ENCODE measurements at places on chromosomes 7 and 10.

DNA sequence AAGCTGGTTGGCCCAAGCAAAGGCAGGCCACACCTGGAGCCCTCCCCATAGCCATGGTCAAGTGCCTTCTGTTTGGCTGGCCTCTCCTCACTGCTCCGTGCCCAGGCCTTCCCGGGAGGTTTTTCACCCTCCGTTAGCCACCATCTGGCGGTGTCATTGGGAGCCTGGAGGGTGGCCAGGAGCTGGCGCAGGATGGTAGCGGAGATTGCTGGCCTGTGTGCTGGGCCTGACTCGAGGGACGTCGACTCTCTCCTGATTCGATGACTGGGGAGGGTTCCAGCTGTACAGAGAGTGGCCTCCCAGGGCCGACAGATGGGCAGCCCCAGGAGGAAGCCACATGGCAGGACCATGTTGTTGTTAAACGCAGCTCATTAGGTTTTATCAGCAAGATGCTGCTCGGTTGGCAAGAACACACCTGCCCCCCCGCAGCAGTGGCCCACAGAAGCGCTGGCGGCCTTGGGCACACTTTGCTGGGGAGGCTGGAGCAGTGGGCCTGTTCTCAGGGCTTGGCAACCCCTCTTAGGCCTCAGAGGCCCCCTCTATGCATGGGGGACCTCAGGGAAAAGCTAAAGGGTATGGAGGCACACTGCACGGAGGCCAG is 64.0 kb upstream of the CACUL1 start:
- DNase-seq: no peak

DNA sequence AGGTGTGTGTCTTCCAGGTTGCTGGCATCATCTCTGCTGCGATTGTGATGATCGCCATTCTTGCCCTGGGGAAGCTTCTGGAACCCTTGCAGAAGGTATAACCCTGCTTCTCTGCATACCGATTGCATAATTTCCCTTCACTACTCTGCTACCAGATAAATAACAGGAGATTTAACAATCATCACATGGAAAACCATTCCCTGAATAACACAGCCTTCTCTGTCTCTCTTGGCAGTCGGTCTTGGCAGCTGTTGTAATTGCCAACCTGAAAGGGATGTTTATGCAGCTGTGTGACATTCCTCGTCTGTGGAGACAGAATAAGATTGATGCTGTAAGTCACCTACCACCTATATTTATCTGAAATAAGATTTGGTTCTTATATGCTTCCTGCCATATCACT is 33.8 kb downstream of the SLC26A4 start:
- peak; percentile 54 for DNase-seq

DNA sequence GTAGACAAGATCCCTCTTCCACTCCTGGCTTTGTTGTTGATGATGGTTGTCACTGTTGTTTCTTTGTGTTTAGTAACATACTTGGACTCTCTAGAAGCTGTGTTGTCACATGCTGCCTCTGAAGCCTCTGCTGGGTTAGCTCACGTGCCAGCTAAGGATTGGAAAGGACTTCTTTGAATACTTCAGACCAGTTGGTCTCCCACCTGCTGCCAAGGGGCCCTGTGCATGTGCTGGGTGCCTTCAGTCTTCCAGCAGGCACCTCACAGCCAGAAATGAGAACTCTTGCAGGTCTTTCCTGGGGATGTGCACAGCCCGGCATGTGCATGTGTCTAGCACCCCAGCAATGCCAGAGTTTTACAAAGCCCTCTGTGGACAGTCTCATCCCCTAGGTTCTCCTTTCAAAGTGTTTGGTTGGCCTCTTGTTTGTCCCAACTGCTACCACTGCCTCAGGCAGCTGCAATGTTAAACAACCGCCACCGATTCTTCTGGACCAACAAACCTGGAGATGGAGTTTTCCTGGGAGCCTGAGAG is 21.7 kb upstream of the NCAPG2 start:
- DNase-seq: no peak

DNA sequence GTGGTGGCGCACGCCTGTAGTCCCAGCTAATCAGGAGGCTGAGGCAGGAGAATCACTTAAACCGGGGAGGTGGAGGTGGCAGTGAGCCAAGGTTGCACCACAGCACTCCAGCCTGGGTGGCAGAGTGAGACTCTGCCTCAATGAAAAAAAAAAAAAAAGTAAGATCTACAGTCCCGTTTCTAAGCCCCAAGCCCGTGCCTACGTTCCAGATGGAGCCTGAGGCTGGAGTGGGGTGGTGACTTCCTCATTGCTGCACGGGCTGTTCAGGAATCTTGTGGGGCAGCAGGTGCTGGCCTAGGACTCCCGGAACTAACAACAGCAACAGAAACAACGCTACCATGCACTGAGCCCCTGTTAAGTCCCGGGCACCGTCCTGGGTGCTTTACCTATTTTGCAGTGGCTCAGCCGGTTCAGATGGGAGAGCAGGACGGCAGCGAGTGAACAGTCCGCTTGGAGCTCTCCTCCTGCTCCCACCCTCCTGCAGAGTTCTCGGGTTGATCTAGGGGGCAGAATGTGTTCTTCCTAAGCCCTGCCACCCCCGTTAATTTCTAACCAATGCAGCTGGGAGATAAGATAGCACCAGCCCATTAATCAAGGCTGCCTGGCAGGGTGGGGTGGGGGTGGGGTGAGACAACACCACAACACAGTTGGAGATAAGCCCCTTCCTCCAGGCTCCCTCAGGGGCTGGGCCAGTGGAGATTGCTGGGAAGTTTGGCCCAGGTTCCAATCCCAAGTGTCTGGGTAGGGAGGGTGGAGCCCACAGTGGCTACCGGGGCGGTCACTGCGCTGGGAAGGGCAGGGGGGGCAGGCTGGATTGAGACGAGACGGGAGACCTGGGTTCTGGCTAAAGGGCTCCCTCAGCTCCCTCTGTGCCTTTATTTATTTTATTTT is 17.0 kb upstream of the SFRP5 start:
- no peak for DNase-seq

DNA sequence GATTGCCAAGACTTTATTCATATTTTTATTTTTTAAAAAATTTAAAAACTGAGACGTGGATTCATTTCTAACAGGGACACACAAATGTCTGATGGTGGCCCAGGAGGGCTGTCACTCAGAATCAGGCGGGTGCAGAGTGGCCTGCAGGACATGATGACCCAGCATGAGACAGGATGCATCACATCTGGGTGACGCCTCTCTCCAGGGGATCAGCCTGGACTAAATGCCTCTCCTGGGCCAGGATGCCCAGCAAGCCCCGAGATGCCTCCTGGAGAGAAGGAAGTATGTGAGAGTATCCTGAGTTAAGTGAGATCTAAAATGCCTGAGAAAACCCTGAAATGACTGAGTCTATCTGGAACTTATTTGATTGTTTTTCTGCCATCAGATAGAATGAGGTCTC is 16.9 kb upstream of the MTURN start:
- no peak for DNase-seq

DNA sequence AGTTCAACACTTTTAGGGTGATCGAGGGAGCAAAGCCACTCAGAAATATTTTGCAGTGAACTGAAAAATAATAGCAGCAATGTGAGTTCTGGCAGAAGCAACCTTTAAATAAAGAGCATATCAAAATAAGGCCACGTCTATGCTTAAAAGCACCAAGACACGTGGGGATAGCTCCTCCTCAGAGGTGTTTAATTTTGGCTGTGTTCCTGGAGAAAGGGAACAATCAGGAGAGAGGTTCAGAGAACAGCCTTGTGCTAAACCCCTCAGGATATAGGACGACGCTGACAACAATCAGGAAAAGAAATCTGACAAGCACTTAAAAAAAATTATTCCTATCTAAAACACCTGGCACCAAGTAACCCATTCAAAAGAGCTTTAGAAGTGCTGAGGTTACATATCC is 471.9 kb upstream of the CELF2 start:
- DNase-seq: no peak

DNA sequence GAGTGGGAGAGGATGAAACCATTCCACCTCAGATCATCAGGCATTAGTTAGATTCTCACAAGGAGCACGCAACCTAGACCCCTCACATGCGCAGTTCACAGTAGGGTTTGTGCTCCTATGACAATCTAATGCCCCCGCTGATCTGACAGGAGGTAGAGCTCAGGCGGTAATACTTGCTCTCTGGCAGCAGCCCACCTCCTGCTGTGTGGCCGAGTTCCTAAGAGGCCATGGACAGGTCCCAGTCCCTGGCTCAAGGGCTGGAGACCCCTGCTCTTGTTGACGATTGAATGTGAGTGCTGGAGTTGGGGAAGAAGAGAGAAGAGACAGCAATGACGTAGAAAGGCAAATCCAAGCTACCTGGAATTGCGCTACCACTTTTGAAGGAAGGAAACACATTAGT is 267.2 kb downstream of the TFEC start:
- DNase-seq: no peak

GRCh38 chr7:12111422-12112405 is 99.4 kb upstream of the TMEM106B start:
- DNase-seq: peak; percentile 59

- DNase-seq: no peak
Observed at GRCh38 chr7:127380479-127380878, 12.0 kb downstream of the ZNF800 start.

DNA sequence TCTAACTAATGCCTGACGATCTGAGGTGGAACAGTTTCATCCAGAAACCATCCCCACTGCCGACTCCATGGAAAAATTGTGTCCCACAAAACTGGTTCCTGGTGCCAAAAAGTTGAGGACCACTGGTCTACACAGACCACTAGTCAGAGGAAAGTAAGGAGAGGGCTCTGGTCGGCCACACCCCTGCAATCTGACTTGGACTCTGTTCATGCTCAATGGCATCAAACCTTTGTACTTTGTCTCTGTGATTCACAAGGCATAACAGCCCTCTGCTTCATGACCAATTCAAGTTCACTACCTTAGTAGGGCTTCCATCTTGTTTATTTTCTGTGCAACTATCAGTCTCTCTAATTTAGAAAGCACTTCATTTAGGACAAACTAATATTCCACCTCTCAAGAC is 1.8 kb downstream of the TUBAL3 start:
- DNase-seq: no peak

DNA sequence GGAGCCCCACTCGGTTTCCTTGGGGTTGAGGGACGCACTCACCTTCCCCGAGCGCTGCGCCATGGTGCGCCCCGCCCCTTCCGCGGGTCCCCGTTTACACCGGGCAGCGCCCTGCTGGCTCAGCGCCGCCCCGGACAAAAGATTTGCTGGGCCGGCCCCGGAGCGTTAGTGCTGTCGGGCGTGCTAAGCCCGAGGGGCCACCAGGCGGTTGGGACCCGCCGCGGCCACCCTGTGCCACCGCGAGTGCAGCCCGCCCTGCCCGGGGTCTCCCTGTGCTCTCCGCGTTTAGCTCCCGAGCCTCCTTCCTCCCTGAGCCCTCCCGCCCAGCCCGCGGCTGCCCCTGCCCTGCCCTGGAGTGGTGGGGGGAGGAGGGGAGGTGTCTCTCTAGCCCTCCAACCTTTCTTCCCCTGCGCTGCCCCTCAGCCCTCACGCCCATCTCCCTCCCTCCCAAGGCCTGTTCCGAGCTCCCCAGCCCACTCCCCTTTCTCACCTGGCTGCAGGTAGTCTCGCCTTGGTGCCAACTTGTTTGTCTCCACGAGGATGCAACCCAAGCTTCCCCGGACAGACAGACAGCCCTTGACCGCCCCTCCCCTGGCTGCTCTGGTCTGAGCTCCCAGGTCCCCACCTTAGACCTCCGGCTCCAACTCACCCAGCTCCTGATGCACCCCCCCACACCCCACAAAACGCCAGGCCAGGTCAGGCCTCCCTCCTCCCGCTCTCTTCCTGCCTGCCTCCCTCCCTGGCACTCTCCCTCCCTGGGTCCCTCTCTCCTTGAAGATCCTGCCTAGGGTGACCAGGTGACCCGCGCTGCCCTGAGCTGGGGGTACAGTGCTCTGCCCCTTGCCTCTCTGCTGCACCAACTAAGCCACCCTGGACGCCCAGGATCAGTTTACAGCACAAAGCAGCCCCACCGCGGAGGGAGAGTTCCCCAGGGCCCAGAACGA is at the start of gene CRYGN:
TSS of gene CRYGN (minus strand) at position 287 of the 944 bp plus-strand sequence. CDS start at position 63, 224 bp downstream.
- DNase-seq: no peak

GRCh38 chr10:58302254-58302653 is 32.6 kb upstream of the UBE2D1 start:
- no peak for DNase-seq

GRCh38 chr10:132196178-132197113 is 9.7 kb downstream of the DPYSL4 start:
- no peak for DNase-seq

- DNase-seq: peak; percentile 24
Observed at GRCh38 chr10:20768843-20769242, 128.3 kb downstream of the NEBL start.

DNA sequence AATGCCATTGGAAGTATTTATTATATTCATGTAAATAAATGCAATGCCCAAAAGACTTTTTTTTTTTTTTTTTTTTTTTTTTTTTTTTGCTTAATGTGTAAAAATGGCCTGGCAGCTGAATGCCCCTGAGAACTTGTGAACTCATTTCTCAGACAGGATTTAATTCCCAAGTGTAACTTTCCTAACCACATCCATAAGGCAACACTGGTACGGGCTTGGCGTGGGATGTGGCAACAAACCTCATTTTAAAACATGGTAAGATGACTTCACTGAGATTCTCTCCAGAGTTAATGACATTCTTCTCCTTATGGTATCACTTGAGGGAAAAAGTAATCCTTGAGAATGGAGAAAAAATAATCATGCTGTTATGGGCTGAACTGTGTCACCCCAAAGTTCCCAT is 150.4 kb downstream of the DGKI start:
- DNase-seq: peak; percentile 15

DNA sequence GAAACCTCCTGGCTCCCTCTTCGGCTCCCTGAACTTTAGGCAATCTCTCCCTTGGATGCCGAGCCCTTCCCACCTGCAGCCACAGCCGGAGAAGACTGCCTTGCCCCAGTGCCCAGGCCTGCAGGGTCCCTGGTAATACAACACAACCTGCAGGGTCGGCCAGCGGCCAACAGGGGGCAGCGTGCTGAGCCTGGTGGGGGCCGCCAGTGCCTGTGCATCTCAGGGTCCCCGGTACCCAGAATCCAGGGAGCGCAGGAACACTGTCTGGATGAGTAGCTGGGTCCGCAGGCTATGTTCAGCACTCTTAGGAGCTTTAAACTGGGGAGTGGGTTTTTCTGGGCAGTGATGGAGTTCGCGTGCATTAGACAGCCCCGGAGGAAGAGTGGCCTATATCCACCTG is 17.5 kb upstream of the C10orf71 start:
- no peak for DNase-seq

DNA sequence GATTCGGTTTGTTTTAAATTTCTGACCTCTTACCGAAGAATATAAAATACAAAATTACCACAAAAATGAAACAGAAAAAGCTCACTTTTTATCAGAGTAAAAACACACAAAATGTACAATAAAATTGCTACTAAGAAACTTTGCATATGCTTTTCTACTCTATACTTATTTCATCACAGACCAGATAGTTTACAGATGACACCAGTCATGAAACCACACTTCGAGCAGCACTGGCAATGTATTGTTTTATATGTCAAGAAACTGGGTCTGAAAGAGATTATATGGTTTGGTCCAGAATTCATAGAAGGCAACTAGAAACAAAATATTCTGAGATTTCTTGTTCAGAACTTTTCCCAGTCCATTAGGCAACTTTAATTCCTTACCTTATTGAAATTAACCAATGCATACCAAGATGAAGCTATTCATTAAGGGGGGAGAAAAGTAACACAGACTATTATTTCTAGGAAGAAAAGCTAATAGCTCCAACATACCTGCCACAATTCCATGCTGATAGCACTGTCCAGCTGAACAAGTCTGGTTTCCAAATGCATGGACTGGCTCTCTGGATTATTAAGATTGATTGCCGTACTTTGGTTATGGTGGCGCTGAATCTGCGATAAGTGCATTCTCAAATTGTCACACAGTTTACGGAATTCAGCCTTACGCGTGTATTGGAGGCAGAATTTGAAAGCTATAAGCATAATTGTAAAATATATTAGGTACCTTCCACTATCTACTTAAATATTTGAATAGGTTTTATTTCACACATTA is 10.0 kb downstream of the EIF3A start:
- no peak for DNase-seq

GRCh38 chr10:99008054-99008453 is 227.6 kb downstream of the HPSE2 start:
- DNase-seq: no peak
